ENCODE measurements at places on chromosomes 3 and 15.

GRCh38 chr3:69485489-69485888, 99.6 kb upstream of the FRMD4B start:
- no peak for DNase-seq

GRCh38 chr3:175224051-175224450, 364.9 kb downstream of the NAALADL2 start:
- DNase-seq, result no peak

- no peak for DNase-seq
Observed at GRCh38 chr3:150443331-150443741, 35.2 kb downstream of the TSC22D2 start.

DNA sequence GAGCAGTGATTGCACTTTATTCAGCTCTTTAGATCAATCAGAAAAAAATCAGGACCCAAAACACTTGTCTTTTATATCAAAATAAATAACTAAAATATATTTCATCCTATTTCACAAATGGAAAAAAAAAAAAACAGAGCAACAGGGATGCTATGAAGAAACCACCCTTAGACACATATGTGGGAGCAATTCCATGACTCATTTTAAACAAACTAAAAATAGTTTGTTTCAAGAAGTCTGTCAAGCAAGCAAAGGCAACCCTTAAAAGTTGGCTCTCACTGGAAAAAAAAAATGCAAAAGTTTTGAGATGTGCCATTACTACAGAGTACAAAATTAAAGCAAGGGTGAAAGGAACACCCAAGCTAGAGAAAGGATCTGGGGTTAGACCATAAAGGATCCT, 5.7 kb downstream of the ATP13A3 start:
- no peak for DNase-seq

DNA sequence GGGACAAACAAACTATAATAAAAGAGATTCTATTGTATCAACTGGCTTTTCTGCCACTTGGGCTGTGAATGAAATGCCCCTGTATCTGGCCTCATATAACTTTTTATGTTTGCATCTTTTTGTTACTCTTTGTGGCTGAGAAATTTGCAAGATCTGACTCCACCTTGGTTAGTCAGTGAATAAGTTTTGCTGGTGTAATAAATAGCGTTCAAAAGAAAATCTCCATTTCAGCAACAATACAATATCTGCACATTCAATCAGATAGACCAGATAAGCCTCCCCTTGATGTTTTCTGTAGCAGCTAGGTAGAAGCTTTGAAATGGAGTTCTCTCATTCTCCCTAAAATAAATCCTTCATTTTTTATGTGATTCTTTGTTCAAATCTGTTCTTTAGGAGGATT, 12.0 kb downstream of the TRAT1 start:
- DNase-seq, result no peak

DNA sequence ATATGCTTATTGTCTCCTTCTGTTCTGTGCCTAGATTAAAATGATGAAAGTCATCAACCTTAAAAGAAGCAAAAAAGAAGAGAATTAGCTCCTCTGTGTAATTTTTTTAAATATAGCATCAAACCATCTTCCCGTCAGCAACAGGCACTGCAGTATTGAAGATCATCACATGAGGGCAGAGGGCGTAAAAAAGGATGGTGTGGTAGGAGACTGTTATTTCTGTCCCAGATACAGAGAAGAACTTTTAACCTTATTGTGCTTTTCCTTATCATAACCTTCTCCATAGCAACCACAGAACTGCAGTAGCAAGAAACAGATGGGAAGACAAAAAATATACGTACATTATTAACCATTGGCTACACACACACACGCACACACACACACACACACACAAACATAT, 88.8 kb downstream of the IGSF11 start:
- DNase-seq, result no peak

DNA sequence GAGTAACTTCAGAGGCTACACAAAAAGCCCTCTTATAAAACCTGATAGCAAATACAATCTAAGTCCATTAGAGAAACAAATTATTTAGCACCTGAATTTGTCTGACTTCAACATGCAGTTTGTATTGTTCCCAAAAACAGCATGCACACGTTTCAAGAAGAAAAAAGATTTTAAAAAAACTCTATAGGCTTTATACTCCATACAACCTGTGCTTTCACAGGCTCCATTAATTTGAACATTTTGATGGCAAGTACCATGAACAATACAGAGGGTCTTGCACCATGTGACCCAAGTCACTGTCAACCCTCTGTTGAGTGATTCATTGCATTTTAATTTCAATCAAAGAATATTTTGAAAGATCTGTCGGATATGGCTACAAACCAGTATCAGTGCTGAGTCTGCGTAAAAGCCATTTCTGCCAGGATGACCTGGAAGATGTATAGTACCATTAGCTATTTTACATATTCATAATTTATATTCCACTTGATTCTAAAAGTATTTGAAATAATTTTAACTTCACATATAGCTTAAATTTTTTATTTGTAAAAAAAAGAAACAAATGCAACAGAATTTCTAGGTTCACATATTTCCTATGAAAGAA, 13.2 kb downstream of the ANXA2 start:
- DNase-seq, result no peak

DNA sequence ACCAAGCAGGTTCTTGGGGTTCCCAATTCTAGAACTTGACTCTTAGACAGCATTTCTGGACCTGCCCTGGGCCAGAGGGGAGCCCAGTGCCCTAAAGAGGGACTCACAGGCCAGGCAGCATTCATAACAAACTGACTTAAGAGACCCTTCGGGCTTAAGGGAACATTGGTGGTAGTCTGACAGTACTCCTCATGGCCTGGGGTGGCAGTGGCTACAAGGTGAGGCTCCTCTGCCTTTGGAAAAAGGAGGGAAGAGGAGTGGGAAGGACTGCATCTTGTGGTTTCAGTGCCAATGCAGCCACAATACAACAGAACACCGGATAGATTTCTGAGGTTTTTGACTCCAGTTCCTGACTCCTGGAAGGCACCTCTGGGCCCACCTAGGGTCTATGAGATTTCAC, 172.2 kb upstream of the STRIT1 start:
- no peak for DNase-seq
